ENCODE measurements at places on chromosomes 7 and 10.
A peak's percentile ranks its signal among the peaks of the same experiment; 100 is the strongest.

DNA sequence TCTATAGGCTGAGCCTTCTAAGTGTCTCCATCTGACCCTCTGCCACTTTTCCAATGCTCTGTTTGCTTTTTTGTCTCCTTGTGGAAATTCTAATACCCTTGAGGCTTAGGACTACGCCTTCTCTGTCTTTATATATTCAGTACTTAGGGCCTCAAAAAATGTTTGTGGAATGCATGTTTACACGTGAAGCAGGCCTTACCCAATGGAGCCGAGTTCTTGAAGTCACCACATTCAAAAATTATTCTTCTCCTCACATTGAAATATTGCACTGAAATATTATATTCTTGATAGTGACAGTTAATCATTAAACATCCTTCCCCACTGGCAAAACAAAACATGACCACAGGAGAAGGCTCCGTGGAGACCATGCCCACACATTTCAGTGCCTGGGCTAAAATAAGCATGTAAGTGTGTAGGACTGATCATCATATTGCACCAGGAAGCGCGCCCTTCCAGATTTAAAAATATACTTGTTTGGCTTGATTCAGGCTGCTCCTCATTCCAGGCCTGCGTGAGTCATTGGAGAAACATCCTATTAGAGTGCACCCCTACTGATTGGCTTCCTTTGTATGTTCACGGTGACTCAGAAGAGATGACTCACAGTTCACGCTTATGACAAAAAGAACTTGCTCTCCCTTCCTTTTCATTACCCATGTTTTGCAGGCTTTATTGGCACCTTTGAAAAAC is 307.4 kb upstream of the AOAH start:
- DNase-seq, result peak; percentile 1

GRCh38 chr10:30556189-30556588 is 73.4 kb downstream of the LYZL2 start:
- no peak for DNase-seq

GRCh38 chr10:65235846-65236245 is 1690.0 kb upstream of the LRRTM3 start:
- DNase-seq, result no peak

DNA sequence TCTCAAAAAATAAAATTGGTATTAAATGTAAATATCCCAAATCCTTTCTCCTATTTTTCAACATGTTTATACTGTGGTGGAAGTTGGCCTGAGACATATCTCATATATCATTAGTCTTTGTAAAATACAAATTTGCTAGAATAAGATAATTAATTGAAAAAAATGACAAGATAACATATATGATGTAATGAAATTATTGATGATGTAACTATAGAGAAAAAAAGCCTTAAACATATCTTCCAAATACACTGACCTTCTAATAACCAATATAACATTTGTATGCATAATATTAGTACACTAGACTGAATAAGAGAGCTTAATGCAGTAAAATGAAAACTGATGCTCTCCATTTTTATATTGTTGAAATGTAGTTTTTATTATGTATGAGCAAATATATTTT is 104.3 kb downstream of the PRKG1 start:
- DNase-seq, result no peak

DNA sequence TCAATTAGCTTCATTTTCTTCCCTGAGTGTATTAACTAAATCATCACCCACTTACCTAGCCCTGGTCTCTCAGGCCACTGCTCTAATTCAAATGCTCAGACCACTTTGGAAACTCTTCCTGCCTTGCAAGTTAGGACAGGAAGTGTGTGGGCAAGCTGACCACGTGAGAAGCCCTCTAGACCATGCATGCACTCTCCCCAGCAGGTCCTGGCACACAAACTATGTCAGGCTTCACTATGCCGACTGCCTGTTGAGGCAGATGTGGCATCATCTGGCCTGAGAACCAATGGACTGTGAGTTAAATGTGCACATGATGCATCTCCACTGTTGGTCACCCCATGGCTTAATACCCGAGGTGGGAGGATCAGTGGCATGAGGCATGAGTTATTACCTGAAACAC is 439.6 kb downstream of the GRID1 start:
- no peak for DNase-seq

GRCh38 chr7:7620644-7621210 is 19.8 kb upstream of the UMAD1 start:
- no peak for DNase-seq

- DNase-seq, result no peak
These were observed 130.4 kb downstream of the MAD1L1 start for GRCh38 chr7:2102375-2102723.

GRCh38 chr10:89532476-89532875 is 2.9 kb downstream of the SLC16A12 start:
- no peak for DNase-seq

GRCh38 chr10:88992921-88993524 is 2.4 kb downstream of the FAS start:
- no peak for DNase-seq

GRCh38 chr10:7488418-7488829 is 77.6 kb upstream of the SFMBT2 start:
- no peak for DNase-seq

- DNase-seq, result no peak
These were observed 136.0 kb downstream of the ACTR3B start for GRCh38 chr7:152895527-152895926.

DNA sequence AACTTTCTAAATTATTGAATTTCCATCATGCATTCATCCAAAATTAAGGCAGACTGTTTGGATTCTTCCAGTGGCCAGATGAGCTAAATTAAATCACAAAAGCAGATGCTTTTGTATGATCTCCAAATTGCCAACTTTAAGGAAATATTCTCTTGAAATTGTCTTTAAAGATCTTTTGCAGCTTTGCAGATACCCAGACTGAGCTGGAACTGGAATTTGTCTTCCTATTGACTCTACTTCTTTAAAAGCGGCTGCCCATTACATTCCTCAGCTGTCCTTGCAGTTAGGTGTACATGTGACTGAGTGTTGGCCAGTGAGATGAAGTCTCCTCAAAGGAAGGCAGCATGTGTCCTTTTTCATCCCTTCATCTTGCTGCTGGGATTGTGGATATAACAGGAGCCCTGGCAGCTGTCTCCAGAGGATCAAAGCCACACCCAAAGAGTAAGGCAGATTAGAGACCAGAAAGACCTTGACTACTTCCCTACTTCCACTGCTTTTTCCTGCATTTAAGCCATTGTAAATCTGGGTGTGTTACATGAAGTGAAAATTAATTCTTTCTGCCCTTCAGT is 8.2 kb upstream of the CFAP69 start:
- DNase-seq, result no peak

GRCh38 chr10:120385992-120386391 is 71.0 kb upstream of the PLPP4 start:
- no peak for DNase-seq

- DNase-seq, result no peak
These were observed 778.0 kb upstream of the AUTS2 start for GRCh38 chr7:68820321-68820720.

GRCh38 chr10:18860631-18861240 is 187.9 kb upstream of the MALRD1 start:
- no peak for DNase-seq

DNA sequence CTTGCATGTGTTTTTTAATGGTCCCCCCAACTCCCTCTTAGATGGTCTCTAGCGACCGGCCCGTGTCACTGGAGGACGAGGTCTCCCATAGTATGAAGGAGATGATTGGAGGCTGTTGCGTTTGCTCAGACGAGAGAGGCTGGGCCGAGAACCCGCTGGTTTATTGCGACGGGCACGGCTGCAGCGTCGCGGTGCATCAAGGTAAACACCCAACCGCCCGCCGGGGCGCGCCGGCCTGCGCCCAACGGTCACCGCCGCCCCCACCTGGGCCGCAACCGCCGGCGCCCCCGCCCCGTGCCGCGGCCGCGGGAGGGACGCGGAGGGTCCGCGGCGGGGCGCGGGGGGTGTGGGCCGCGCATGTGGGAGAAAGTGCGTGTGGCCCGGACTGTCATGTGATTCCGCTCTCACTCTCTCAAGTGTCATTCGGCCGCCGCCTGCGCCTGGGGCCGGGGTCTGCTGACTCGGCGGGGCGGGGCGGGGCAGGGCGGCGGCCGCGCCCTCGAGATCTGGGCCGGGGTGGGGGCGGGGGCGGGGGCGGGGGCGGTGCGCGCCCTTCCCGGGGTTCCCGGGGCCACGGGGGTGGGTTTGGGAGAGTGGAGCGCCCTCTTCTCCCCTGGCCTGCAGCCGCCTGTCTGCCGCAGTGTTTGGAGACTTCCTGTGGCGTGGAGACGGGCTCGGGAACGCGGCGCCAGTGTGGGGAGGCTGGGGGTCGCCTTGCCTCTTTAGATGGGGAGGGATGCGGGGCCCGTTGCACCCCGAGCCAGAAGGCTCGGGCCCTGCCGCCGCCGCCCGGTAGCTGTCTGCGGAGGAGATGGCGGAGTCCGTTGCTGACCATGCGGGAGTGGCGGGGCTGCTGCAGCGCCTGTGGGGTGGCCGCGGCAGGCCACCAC is 817 bp downstream of the MLLT10 start:
- no peak for DNase-seq

DNA sequence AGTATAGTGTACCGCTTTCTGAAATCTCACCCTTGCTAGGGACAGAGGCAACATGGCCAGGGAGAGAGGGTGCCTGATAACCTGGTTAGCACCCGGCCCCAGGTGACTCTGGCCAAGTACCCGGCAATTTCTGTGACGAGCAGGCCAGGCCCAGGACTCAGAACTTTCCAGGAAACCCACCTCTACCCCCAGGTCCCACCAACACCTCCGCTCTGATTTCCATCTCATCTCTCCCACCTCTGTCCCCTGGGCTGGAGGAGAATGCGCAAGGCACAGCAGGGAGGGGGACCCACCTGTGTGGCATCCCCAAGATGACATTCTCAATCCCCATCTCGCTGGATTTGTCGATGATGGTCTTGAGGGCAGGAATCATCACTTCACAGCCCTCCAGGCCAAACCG is 11.6 kb downstream of the OGDHL start:
- no peak for DNase-seq

- DNase-seq, result no peak
These were observed 60.1 kb downstream of the DIP2C start for GRCh38 chr10:629186-629998.

DNA sequence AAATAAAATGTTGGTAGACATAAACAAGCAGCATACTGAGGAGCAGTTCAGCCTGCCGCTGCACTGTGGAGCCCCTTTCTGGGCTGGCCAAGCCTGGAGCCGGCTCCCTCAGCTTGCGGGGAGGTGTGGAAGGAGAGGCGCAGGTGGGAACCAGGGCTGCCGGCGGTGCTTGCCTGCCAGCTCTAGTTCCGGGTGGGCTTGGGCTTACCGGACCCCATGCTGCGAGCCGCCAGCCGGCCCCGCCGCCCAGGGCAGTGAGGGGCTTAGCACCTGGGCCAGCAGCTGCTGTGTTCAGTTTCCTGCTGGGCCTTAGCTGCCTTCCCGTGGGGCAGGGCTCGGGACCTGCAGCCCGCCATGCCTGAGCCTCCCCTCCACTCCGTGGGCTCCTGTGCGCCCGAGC is 672.9 kb upstream of the POM121L12 start:
- no peak for DNase-seq

DNA sequence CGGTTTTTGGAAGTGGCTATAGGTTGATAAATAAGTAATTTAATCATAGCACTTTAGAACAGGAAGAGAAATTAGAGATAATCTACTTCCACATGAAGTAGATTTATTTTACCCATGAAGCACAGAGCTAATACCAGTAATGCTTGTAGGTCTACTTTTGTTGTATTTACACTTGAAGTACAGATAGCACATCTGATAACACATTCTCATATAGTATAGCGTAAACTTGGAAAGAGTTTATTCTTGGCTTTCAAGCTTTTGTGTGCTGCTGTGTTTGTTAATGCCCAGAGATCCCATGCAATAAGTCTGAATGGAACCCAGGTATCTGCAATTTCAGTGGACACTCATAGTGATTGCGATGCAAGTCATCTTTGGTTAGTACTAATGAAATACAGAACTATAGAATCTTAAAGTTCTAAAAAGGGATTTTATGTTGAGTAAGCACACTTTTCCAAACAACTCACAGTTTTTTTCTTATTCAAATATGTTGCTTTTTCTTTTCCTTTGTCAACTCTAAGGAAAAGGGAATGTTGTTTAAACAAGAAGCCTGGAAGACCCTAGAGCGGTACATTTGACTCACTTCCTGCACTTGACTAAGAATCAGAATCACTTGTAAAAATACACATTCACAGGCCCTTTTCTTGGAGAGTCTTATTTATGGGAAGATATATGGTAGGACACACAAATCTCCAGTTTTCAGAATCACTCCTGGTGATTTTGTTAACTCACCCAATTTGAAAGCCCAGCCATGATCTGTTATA is 105.8 kb downstream of the GNAI1 start:
- DNase-seq, result no peak

- DNase-seq, result no peak
These were observed 267.8 kb upstream of the MYO3A start for GRCh38 chr10:25666276-25666675.

GRCh38 chr7:99126921-99127553 is 16.9 kb downstream of the SMURF1 start:
- DNase-seq, result no peak

- no peak for DNase-seq
These were observed 217.1 kb downstream of the FAM107B start for GRCh38 chr10:14557567-14557966.

GRCh38 chr10:132058111-132058745 is 7.5 kb upstream of the JAKMIP3 start:
- DNase-seq, result no peak

GRCh38 chr10:119100434-119101238 is 3.3 kb upstream of the DENND10 start:
- DNase-seq, result no peak

GRCh38 chr10:119315128-119316001 is 108.0 kb downstream of the GRK5 start:
- DNase-seq, result peak; percentile 73

- DNase-seq, result no peak
These were observed 74.0 kb downstream of the ZMIZ1 start for GRCh38 chr10:79142522-79143309.

DNA sequence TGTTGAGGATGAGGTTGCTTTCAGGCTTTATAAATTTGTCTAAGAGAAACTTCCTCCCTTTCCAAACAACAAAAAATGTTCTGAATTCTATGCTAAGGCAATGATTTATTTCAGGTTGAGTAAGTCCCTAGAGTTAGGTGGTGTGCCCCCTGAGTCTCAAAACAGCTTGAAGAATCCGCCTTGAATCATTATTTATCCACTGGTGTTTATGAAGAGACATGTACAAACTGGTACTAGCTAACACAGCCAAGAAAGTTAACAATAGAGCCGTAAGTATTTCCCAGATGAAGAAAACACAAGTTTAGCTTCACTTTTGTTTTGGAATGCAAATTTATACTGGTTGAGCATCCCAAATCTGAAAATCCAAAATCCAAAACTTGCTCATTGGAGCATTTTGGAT is 66.2 kb upstream of the SRPK2 start:
- no peak for DNase-seq
